ENCODE measurements at places on chromosomes 6 and 20.

DNA sequence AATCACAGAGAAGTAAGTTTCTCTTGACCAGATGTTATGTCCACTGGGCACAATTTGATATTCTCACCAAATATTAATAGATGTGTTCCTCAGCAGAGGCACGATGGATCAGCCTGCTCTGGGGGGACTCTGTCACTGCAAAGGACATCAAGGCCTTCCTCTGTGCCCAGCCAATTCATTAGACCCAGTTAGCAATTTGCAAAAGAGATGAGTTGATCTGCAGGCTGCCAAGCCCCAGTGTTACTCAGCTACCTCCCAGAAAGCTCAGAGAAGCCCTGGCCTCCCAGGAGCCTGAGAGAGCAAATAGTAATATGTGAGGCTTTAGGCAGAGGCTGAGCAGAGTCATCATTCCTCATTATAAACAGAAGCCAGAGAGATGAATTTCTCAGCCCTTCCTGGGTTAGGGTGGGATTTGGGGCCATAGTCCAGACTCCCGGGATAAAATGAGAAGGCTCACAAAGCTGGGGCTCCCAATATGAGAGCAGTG is 54.2 kb downstream of the ZNF831 start:
- DNase-seq: no peak

- DNase-seq: no peak
These were observed 58.8 kb upstream of the VGLL2 start for GRCh38 chr6:117206522-117206921.

DNA sequence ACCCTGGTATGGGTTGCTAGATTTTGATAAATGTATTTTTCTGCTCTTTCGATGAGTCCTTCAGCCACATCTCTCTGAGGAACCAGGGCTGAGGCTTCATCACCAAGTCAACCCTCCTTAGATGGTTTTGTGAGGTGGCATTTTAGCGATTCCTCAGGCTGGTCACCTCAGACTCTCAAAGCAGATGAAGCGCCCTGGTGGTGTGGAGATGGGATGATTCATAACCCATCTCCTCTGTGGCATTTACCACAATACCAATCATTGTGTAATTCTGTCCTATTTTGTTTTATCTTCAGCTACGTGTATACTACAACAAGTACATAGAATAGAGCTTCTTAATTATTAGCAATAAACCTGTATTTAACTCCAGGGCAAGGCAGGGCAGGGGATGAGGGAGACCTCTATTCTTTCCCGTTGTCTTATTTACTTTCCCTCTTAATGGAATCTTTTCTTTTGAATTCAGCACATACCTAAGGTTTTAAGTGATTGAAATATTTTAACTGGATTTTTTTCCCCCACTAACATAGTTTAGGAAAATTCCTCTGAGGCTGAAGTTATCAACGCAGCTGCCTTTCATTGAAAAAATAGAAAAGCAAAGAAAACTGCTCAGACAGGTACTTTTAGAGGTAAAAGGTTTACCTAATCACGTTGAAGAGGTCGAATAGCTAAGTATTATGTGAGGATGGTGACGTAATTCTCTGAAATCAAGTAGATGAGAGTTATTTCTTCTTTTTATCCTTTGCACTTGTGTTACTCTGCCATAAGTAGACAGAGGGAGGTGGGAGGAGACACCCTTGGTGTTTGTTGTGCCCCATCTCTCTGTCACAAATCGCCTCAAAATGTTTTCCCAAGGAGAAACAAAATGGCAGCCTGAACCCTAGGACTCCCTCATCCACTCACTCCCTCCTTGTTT is 57.4 kb upstream of the EDN3 start:
- no peak for DNase-seq

- DNase-seq: no peak
These were observed 13.5 kb downstream of the FOXF2 start for GRCh38 chr6:1402868-1403267.

DNA sequence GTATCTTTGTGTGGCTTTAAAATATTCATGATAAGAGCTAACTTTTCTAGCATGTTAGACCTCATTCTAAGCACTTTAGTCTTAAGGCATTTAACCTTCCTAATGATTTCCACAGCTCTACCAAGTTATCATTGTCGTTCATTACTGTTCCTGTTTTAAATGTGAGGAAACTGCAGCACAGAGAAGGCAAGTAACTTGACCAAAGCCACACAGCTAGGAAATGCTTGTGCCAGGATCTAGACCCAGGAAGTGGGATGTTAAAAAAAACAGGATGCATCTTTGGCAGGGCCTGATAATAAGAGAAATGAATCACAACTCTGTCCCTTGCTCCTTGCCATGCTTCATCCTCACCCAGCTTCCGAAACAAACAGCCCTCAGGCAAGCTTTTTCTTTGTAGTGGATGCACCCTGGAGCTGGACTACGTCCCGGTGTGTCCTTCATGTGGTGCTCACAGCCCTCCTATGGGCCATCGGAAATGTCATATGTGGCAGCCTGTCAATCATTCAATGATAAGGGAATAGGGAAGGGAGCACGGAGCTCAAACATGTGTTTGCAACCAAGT is 196.9 kb upstream of the RREB1 start:
- DNase-seq: no peak

GRCh38 chr6:150220634-150221551 is 78.0 kb downstream of the PPP1R14C start:
- no peak for DNase-seq

DNA sequence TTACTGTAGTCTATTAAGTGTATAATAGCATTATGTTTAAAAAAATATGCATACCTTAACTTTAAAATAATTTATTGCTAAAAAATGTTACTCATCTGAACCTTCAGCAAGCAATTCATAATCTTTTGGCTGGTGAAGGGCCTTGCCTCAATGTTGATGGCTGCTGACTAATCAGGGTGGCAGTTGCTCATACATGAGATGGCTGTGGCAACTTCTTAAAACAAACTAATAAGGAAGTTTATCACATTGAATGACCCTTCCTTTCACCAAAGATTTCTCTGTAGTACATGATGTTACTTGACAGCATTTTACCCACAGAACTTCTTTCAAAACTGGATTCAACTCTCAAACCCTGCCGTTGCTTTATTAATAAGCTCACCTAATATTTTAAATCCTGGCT is 84.0 kb downstream of the TASP1 start:
- DNase-seq: no peak

- DNase-seq: no peak
These were observed 700.0 kb downstream of the RFPL4B start for GRCh38 chr6:113047148-113047547.

DNA sequence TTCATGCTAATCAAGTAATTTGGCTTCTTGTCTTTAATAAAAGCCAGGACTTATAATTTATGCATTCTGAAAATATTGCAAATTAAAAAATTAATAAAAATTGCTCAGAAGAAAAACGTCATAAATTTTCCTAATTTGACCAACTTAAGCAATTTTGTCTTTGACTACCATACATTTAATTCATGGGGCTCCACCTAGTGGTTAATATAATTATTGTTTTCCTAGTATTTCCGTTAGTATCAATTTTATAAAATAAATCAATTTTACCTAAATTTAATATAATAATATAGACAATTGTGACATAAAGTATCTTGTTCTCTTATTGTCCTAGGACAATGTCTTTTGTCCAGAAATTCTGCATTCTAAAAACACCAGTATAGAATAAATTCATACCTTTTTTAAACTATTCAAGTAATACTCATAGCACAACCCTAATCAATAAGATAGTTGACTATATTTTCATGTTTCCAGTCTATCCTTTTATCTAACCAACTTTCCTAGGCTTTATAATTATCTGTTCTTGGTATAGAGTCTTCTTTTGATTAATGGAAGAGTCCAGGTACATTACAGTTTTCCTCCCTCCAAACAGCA is 319.9 kb downstream of the TRDN start:
- no peak for DNase-seq

- DNase-seq: no peak
These were observed 86.7 kb downstream of the CDC5L start for GRCh38 chr6:44474190-44474631.

- DNase-seq: no peak
These were observed 1.3 kb downstream of the SMIM13 start for GRCh38 chr6:11094941-11095340.

- no peak for DNase-seq
These were observed 160.8 kb downstream of the PDE7B start for GRCh38 chr6:136012198-136012887.

DNA sequence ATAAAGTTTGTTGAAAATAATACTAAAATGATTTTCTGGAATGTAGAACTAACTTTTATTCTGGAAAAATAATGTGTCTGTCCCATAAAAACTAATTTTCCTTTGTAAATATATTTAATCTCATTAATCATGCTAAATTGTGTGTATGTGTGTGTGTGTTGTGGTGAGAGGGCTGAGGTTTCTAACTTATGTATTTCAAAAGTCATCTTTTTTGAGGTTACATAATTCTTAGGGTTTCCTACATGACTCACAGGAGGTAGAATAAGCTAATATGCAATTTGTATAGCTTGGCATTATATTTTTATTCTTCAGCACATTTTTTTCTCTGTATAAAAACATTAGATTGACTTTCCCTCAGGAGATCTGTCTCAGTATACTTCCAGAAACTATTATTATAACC is 64.1 kb upstream of the CLVS2 start:
- DNase-seq: no peak

DNA sequence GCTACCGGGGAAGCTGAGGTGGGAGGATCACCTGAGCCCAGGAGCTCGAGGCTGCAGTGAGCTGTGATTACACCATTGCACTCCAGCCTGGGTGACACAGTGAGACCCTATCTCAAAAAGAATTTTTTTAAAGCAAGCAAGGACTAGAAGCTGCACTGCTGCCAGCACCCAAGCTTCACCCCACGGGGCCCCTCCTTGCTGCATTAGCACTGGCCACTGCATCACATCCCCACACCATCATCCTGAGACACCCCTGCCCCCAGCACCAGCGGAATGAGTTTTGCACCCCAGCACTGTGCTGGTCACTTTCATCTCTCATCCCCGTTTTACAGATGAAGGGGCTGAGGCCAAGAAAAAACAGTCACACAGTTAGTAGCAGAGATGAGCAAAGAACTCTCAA is 30.9 kb downstream of the TBC1D7 start:
- DNase-seq: no peak

- no peak for DNase-seq
These were observed 14.6 kb upstream of the CFAP206 start for GRCh38 chr6:87393026-87393622.

- DNase-seq: no peak
These were observed 5.9 kb downstream of the ULBP1 start for GRCh38 chr6:149969635-149970034.

DNA sequence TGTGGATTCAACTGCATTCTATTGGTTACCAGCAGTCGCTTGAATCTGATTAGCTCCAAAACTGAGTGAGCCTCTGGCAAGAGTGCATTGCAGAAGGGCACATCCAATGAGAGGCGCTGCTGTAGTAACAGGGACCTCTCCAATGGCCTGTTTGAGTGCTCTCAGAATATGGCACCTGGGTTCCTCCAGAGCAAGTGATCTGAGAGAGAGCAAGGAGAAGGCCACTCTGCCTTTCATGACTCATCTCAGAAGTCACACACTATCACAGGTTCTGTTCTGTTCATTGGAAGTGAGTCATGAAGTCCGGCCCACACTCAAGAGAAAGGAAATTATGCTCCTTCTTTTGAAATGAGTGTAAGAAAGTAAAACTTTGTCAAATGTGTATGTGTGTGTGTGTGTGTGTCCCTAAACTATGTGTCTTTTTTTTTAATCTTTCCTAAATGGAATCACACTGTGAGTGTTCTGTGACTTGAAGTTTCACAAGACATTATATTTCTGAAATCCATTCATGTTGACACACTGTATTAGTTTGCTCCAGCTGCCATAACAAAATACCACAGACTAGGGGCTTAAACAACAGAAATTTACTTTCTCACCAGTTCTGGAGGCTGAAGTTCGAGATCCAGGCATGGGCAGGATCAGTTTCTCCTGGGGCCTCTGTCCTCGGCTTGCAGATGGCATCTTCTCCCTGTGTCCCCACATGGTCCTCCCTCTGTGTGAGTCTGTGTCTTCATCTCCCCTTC is 138.3 kb upstream of the CDYL start:
- DNase-seq: no peak

DNA sequence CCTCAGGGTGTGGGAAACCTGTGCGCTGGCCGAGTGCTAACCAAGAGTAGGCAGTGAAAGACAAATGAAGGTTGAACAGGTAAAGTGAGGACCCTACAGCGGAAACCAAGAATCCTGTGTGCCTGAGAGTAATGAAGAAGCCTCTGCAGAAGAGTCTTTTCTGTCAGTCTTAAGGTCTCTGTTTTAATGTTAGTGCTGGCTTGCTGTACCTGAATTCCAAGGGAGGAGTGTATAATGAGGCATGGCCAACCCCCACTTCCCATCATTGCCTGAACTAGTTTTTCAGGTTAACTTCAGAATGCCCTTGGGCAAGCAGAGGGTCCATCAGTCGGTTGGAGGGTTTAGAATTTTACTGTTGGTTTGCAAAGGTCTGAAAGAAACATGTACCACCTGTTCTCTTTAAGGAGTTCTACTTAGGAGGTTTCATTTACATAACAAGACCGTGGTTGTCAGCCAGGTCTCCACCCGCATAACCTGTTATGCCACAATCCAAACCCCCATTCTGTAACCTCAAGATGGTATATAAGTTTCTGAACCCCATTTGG is 589 bp upstream of the PDCD2 start:
- no peak for DNase-seq

All from stimulated activated CD4-positive, alpha-beta T cell treated with anti-CD3 and anti-CD28 coated beads, Interleukin-15, amount 100 ng/mL, for 1 hour (primary cell).